Right renal pelvis (tissue), 4 donors: ENCODE measurements at places on chromosomes 7 and 10. TPM values are rescaled to one million over a fixed set of nuclear protein-coding genes. Genes with fewer than 3 reads are reported as not detected.

SEC31B gene
- polyA plus RNA-seq = 14.9 TPM

DLD gene
- polyA plus RNA-seq = 114 TPM

SFTPA1 gene
- not detected for polyA plus RNA-seq

RAPGEF5 gene
- 34.4 TPM for polyA plus RNA-seq

ICA1 gene
- polyA plus RNA-seq = 21.3 TPM

ST7 gene
- polyA plus RNA-seq = 28.1 TPM

PDK4 gene
- 28.7 TPM for polyA plus RNA-seq

AMPH gene
- polyA plus RNA-seq = 16.7 TPM

ACTL6B gene
- not detected for polyA plus RNA-seq

DNA sequence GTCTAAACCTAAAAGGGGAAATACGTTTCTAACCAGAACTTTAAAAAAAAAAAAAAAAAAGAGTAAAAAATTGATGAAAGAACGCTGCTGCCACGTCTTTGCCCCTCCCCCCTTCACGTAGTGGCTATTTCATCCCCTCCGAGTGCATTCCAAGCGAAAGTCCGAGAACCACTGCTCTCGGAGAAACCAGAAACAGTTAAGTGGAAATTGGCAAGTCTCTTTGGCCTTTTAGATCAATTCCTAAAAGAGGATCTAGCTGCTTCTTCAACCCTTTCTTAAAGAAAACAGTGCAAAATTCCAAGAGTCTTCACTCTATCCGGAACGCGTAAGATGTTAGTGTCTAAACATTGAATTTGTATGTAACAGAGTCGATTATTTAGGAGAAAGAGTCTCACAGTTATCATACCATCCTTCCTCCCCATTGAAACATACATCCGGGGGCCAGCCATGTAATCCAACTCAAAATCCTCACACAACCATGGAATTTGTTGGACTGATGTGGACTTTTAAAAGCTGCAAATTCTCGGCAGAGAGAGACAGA, 1.1 kb downstream of the P4HA1 start:
- DNase-seq = peak; percentile 68

GRCh38 chr7:137961200-137962177, 40.4 kb downstream of the CREB3L2 start:
- DNase-seq = no peak

- DNase-seq = peak; percentile 41
Measured at GRCh38 chr10:70145666-70146488, 623 bp downstream of the TYSND1 start.

- DNase-seq = no peak
Measured at GRCh38 chr7:47724335-47724982, 142.5 kb upstream of the TNS3 start.

DNA sequence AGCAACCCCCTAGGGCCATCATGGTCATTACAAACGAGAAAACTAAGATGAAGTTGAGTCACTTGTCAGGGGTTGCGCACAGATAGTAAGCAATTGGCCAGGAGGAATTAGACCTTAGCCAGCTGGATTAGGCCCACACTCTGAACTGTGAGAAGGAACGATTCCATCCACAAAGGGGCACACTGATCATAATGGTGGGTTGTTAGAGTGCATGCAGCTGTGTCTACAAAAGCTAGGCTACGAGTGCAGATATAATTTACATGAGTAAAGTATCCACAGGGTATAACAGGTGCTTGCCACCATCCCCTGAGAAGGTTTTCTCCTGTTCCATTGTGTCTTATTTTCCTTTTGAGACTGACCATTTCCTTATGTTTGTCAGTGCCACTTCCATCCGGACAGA, 16.6 kb upstream of the FAM170B start:
- DNase-seq = no peak

- DNase-seq = no peak
Measured at GRCh38 chr7:133871757-133872156, 255.4 kb upstream of the LRGUK start.

- DNase-seq = no peak
Measured at GRCh38 chr7:130917669-130918128, 183.7 kb upstream of the KLF14 start.

DNA sequence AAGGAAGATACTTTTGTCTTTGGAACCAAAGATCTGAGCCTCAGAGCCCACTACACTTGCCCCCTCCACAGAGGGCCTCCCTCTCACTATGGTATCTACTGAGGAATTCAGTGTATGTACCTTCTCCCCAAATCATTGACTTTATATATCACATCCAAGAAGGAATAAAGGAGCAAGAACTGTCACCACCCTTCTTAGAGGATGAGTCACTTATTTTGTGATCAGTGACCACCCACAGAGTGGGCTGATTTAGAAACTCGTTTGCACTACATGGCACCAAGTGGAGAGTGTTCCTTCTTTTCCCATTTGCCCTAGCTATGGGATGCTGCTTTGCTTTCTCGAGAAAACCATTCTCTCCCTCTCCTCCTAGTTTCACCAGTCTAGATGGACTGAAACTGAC, 5.7 kb downstream of the TMEM243 start:
- DNase-seq = no peak

DNA sequence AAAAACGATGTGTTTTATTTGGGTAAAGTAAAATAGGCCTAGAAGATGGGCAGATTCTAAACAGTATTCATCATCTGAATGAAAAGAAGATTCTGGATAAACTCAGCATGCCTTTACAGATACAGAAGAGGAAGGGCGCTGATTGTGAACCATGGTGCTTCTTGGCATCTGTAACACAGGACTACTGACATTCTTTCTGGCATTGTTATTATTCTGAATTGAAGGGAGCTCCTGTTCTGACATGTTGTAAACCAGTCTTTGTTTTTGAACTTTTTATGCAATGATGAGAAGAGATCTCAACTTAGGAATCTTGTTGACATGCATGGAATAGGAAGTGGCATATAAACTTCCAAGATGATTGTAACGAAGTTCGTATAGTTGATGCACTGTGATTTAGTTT, 13.5 kb downstream of the RPA3 start:
- DNase-seq = no peak

- no peak for DNase-seq
Measured at GRCh38 chr10:73465978-73466726, 29.7 kb downstream of the PPP3CB start.

DNA sequence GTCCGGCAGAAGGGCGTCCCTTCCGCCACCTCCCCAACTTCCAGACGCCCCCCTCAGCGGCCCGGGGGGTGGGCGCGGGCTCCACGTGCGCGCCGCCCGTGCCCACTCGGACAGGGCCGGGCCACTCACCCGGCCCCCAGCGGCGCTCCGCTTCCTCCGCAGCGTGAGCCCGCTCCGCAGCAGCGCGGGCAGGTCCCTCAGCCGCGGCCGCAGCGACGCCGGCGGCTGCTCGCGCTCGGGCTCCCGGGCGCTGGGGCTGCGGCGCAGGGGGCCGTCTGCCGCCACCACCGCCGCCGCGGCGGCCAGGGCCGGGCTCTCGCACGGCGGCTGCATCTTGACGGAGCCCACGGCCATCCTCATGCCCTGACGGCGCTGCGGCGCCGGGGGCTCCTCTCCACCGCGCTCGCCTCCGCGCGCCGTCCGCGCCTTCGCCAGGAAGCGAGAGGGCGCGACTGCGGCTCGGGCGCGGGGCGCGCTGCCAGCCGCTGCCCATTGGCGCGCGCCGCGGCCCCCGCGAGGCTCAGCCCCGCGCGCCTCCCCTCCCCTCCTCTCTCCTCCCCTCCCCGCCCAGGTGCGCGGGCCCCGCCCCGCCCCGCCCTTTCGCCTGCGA, at the start of gene RAPGEF5:
TSS of gene RAPGEF5 (minus strand) at position 454 of the 610 bp plus-strand sequence. CDS start at position 360, 94 bp downstream.
- no peak for DNase-seq

DNA sequence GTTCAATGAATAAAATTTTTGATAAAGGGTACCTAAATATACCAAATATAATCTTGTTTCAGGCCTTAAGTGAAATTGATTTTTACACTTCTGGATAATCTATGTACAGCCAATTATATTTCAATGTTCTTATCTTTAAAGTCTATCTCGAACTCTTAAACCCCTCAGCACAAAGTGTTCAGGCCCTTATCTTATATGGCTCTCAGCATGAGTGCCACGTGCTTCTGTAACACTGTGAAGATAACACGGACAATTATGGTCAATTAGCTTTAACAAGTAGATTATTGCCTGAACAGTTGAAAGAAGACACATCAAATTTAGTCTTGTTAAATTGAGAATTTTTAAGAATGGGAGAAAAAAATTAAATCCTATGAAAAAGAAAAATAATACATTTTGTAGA, 40.4 kb upstream of the DMTF1 start:
- DNase-seq = no peak

- no peak for DNase-seq
Measured at GRCh38 chr10:124288486-124288885, 130.2 kb downstream of the OAT start.

DNA sequence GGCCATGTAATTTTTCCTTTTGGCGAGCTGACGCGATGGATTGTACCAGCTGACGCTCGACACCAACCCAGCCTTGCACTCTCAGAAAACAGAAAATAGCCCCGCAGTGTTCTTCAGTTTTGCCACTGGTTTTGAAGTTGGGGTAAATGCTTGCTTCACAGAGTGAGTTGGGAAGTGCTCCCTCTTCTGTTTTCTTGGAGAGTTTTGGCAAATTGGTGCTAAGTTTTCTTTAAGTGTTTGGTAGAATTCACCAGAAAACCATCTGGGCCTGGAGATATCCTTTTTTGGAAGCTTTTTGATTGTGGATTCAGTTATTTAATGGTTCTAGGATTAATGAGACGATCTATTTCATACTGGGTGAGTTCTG, 252.8 kb downstream of the ELFN1 start:
- no peak for DNase-seq

DNA sequence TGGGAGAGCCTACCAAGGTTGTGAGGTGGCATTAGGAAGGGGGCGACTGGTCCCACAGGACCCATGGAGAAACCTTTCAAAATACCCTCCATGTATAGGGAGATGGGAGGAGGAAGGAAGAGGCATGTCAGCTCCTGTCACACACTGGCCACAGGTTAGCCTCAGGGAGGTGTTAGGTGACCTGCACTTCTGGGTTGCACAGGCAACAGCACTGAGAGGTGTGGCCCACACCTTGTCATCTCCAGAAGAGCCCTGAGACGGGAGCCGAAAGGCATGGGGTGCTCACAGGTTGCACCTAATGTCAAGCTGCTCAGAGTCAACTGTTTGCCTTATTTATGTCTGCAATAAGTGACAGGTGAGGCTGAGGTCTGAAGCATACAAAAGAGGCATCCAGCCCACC, 14.6 kb upstream of the USP6NL start:
- DNase-seq = no peak

GRCh38 chr10:78645975-78646374, 422.8 kb upstream of the ZMIZ1 start:
- no peak for DNase-seq

- no peak for DNase-seq
Measured at GRCh38 chr7:79528421-79528820, 75.0 kb upstream of the MAGI2 start.

DNA sequence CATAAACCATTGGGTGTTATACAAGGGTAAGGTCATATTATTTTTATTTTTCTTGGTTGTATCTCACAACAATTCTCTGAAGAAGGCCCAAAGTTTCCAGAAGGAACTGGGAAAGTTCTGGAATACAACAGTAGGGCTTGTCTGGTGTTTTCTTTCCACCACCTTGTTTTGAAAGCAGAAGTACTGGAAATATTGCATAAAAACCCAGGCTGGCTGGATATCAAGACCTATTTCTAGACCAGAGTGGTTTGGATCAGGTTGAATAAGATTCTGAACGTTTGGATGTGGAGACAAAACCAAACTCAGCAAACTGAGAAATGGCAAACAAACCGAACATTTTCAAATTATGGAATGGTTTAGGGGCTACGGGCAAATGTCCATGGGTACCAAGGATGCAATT, 182.6 kb upstream of the FZD8 start:
- DNase-seq = no peak

DNA sequence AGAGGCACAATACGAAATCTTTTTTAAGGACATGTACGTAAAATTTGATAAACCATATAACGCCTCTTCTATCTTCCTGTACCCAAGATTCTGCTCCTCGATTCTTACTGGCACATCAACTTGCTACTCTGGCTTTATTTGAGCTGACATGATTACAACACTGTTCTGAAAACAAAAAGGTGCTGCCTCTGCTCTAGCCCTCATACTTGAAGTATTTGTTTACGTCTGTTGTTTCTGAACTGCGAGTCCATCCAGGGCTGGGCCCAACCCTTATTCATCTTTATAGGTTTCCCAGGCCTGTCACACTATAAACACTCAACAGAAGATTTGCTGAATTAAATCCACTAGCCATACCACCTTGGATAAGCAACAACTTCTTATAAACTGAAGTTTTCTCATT, 96.2 kb upstream of the SVIL start:
- no peak for DNase-seq

DNA sequence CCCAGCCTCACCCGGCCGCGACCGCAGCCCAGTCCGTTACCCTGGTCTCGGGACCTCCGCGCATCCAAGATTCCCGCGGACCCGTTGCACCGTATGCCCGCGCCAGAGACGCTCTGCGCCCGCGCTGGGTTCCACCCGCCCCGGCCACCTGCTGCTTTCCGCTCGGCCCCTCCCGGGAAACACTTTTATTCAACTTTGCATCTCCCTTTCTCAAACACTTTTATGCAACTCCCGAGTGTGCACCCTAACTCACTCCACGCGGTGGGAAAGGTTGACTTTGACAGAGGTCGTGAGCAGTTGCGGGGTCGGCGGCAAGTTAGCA, at the start of gene ODAD2:
TSS of gene ODAD2 (minus strand) at position 126 of the 322 bp plus-strand sequence. CDS start 3,937 bp downstream, outside the sequence.
- peak; percentile 0 for DNase-seq

DNA sequence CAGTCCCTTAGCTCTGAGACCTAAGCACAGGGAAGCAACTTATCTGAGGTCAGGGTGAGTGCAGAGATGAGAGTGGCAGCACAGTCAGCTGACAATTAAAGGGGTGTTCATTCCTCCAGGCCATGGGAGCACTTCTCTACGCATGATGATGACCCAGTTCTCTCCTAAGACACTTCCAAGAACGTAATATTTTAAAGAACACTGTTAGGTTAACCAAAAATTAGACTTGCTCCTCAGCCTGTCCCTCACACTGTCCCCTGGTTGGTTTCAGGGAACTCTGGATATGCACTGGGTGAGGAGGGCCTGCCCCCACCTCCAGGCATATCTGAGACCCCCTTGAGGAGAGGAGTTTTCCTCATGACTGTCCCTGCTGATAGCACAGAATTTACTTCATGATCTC, 767.5 kb downstream of the GRID1 start:
- no peak for DNase-seq

DNA sequence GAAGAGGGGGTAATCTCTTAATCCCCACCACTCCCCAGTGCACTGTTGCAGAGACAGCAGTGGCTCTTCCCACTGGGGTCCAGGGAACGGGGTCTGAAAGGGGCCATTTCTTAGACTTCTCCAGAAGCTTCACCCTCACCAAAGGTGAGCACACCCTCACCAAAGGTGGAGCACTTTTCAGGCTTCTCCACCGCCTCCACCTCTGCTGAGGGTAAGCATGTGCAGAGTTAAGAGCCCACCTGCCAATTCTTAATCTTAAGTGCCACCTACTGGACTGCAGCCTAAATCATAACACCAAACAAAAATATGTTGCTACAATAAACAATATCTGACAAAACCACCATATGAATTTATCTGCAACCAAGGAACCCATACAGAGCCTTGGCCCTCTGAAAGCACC, 27.0 kb downstream of the SNX13 start:
- DNase-seq = no peak
